ENCODE measurements at places on chromosomes 11 and 22. TPM values are rescaled to one million over a fixed set of nuclear protein-coding genes. Genes with fewer than 3 reads are reported as not detected.

FIBIN gene
- total RNA-seq, result not detected

MMP1 gene
- 0.15 TPM for total RNA-seq

TMEM126B gene
- total RNA-seq, result 106 TPM

APOA1 gene
- 1.7 TPM for total RNA-seq

VPREB1 gene
- not detected for total RNA-seq

KIRREL3 gene
- 0.36 TPM for total RNA-seq

OR51B2 gene
- total RNA-seq, result not detected

OSBP2 gene
- total RNA-seq, result 4.7 TPM

CHCHD10 gene
- 84.4 TPM for total RNA-seq

GLB1L3 gene
- total RNA-seq, result not detected

CECR2 gene
- 3.6 TPM for total RNA-seq

C22orf31 gene
- total RNA-seq, result not detected

EHF gene
- 0.51 TPM for total RNA-seq

UPB1 gene
- total RNA-seq, result 0.10 TPM

OR2AG1 gene
- not detected for total RNA-seq

ACRV1 gene
- 0.26 TPM for total RNA-seq

FLRT1 gene
- 0.51 TPM for total RNA-seq

PKNOX2 gene
- not detected for total RNA-seq

CDHR5 gene
- total RNA-seq, result not detected

CDCA5 gene
- 92.9 TPM for total RNA-seq

TBX10 gene
- total RNA-seq, result not detected

CLCF1 gene
- 9.3 TPM for total RNA-seq

OOSP4A gene
- not detected for total RNA-seq

MN1 gene
- 0.51 TPM for total RNA-seq

RASSF10 gene
- not detected for total RNA-seq

UQCC3 gene
- total RNA-seq, result 7.4 TPM

ALDH3B1 gene
- 18.3 TPM for total RNA-seq

CD3E gene
- 0.51 TPM for total RNA-seq

Measured in Panc1 (cell line).